Temporal lobe (tissue), 4 donors: ENCODE measurements at places on chromosomes 11 and 22. TPM values are rescaled to one million over a fixed set of nuclear protein-coding genes. Genes with fewer than 3 reads are reported as not detected.

Gene MB
- total RNA-seq, result not detected

Gene SLC37A2
- 1.2 TPM for total RNA-seq

Gene ZNF70
- 4.4 TPM for total RNA-seq

Gene MYOD1
- not detected for total RNA-seq

Gene CNIH2
- total RNA-seq, result 45.7 TPM

Gene TCN1
- total RNA-seq, result not detected

Gene MIEF1
- total RNA-seq, result 17.5 TPM

Gene HEPHL1
- total RNA-seq, result not detected

Gene SCT
- not detected for total RNA-seq

Gene RASL10A
- total RNA-seq, result 4.9 TPM

Gene PHF21B
- 6.1 TPM for total RNA-seq

Gene PGR
- under 0.01 TPM for total RNA-seq

Gene TIMP3
- total RNA-seq, result 18.2 TPM

Gene C11orf91
- not detected for total RNA-seq

Gene SF1
- total RNA-seq, result 93.2 TPM

Gene MICALL1
- 21.4 TPM for total RNA-seq

Gene LSP1
- total RNA-seq, result 0.98 TPM

Gene TAGLN
- total RNA-seq, result 13.0 TPM

Gene PATE2
- total RNA-seq, result 0.25 TPM

Gene CYTH4
- total RNA-seq, result 0.98 TPM

Gene PNPLA5
- total RNA-seq, result 0.25 TPM

Gene MAJIN
- total RNA-seq, result not detected

Gene ALX4
- total RNA-seq, result 0.98 TPM

Gene SOX6
- total RNA-seq, result 23.6 TPM

Gene TRIM49B
- 0.25 TPM for total RNA-seq

Gene MMP13
- total RNA-seq, result 0.25 TPM

Gene TRMT112
- 50.9 TPM for total RNA-seq

Gene PANX3
- total RNA-seq, result 0.25 TPM

Gene KBTBD3
- 9.1 TPM for total RNA-seq

Gene PDGFD
- 8.6 TPM for total RNA-seq

Gene MYBPC3
- not detected for total RNA-seq

Gene CASP1
- total RNA-seq, result 1.5 TPM

Gene SLC7A4
- total RNA-seq, result 1.5 TPM
